Urothelium cell line (cell line): ENCODE measurements at places on chromosomes 16 and 17.

DNA sequence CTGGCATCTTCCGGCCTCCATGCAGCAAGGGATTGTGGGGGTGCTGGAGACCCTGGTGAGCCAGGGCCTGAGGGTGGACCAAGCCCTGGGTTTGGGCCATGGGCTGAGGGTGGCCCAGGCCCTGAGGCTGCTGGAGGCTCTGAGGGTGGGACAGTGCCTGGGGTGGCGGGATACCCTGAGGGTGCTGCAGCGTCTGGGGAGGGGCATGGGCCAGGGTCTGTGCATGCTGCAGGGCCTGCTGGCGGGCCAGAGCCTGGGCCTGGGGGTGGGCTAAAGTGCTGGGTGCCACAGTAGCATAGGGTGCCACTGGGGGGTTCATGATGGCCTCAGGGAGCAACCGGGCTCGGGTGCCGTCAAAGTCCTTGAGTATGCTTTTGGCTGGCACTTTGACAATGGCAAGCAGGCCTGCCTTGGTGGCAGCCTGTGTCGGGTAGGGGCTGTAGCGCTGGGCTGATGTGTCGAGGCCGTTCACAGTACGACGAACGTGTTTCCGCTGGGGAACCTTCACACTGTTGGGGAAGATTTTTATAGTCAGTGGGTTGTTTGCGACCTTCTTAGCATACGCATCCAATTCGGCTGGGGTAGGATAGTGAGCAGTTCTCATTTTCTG is 15.6 kb downstream of the TRAF4 start:
- no peak for DNase-seq

- no peak for DNase-seq
These were observed 98.5 kb downstream of the MRM3 start for GRCh38 chr17:880443-881269.

- DNase-seq = no peak
These were observed 66.4 kb downstream of the KPNA2 start for GRCh38 chr17:68101987-68102314.

GRCh38 chr16:57646388-57647039 is 18.1 kb downstream of the ADGRG1 start:
- DNase-seq = no peak

GRCh38 chr17:37220607-37220953 is 155.2 kb upstream of the C17orf78 start:
- DNase-seq = peak; percentile 8

DNA sequence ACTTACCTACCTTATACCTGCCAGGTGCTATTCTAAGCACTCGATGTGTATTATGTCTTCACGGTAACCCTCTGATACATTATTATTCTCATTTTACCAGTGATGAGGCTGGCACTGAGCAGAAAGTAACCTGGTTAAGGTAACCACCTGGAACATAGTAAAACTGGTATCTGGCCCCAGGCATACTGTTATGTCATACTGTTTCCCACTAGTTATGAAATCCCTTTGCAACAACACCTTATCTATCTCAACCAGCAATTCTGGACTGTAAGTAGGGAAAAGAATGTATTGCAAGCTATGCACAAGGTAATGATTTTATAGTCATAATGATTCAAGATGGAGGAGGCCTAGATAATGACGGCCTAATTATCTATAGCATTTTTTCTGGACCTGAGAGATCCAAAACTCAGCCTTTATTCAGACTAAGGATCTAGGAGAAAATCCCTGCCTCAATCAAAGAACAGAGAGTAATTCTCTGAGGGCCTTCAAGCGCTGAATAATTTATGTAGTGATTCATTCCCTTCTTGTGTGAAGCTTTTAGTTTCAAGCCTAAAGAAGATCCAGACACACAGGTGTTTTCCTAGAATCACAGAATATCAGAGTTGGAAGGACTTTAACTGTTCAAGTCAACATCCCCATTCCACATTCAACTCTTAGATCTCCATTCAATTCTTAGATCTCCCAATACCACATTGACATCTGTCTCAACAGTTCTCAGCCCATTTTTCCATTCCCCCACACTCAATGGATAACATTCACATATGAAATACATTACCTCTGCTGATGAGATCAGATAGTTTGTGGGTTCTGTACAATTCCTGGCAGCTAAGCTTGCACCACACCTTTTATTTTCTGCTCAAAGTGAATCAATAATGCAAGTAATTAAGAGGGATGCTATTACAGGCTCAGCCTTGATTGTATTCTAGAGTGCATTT is 14.9 kb upstream of the MMD start:
- no peak for DNase-seq

DNA sequence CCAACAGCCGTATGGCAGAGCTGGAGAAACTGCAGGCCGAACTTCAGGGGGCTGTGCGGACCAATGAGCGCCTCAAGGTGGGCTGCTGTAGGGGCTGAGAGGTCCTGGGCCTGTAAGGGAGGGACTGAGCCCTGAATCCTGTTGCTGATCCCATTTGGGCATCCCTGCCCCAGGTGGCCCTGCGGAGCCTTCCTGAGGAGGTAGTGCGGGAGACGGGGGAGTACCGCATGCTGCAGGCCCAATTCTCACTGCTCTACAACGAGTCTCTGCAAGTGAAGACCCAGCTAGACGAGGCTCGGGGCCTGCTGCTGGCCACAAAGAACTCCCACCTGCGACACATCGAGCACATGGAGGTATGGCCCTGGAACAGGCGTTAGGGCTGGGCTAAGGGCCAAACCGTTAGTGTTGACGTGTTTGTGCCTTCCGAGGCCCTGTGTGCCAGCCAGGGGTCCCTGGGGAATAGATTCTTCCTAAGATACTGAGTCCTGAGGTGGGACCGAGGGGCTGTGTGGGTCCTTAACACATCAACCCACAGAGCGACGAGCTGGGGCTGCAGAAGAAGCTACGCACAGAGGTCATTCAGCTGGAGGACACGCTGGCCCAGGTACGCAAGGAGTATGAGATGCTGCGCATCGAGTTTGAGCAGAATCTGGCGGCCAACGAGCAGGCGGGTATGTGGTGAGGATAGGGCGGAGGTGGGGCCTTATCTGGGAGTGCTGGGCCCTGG is 4.2 kb downstream of the RNF40 start:
- DNase-seq = no peak

- DNase-seq = no peak
These were observed 9.0 kb upstream of the ADGRG3 start for GRCh38 chr16:57658878-57659674.

GRCh38 chr17:75152922-75153779 is 1.2 kb downstream of the JPT1 start:
- DNase-seq = peak; percentile 60

GRCh38 chr16:88743693-88744576 is 37.6 kb downstream of the CTU2 start:
- DNase-seq = peak; percentile 88

GRCh38 chr16:23948949-23949411 is 113.2 kb downstream of the PRKCB start:
- no peak for DNase-seq

GRCh38 chr16:87687998-87688529 is 77.7 kb downstream of the KLHDC4 start:
- no peak for DNase-seq

DNA sequence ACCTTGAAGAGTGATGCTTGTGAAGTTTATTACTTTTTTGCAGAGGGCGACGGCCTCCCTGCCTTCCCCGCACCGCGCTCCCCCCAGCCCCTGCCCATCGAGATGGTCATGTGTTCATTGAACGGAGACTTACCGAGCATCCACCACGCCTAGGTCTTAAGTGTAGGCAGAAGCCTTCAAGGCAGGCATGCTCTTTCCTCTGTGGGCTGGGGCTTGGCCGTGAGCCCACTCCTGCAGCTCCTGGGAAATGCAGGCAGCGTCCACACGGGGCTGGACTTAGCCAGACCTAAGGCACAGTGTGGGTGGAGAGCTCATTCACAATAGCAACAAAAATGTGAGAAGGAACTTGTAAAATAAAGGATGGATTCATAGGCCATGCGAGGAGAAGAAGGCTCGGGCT is 19.2 kb downstream of the RNF213 start:
- no peak for DNase-seq

GRCh38 chr17:49445591-49445990 is 30.9 kb upstream of the PHB1 start:
- DNase-seq = no peak

- no peak for DNase-seq
These were observed 197.8 kb upstream of the CHMP6 start for GRCh38 chr17:80793851-80794267.

- DNase-seq = no peak
These were observed 20.5 kb downstream of the CDH1 start for GRCh38 chr16:68757625-68757935.

DNA sequence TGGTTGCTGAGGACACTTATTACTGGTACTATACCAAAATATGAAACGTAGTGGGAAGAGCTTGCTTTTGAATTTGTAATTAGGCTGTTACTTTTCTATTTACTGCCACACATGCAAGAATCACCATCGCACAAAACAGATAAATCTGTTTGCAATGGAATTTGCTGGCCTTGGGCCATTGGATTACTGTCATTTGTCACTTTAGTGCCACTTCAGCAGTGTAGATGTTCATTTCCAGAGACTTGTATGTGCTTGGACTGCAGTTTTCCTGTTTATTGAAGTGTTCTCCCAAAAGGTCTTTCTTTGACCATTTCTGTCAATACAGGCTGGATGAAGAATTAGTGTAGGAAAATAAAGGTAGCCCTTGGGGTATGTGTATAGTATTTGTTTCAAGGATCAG is 4.5 kb downstream of the USP10 start:
- DNase-seq = no peak

DNA sequence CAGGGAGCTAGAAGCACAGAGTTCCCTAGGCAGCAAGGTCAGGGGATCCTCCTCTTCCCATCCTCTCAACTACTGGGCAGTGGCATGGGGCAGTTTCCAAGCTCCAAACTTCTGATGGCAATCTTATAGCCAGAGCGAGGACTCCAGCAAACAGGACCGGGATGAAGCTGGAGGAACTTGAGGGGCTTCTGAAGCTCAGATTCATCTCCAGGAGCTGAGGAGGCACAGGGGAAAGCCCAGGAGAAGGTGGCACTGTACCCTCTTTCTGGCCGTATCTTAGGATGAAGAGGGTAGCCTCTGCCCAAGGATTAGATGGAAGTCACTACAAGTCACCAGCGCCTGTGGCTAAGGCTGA is 50.0 kb upstream of the RPL38 start:
- DNase-seq = no peak

DNA sequence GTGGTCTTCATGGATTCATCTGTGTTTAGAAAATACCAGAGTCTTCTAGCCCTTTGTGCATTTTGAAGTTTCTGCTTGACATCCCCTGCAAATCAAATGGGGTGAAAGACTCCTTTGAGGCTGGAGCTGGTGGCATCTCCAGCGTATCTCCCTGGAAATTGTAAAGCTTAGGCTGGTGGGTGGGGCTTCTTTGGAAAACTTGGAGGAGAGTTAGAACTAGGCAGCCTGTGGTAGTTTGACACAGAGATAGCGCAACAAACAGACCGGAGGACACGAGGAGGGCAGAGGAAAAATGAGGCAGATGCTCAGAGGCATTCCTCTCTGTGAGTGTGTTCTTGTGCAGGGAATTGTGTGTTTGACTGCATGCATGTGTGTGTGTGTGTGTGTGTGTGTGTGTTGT is 116.3 kb downstream of the IRX5 start:
- DNase-seq = no peak
